ENCODE measurements at places on chromosomes 16 and 17. TPM values are rescaled to one million over a fixed set of nuclear protein-coding genes. Genes with fewer than 3 reads are reported as not detected.

The DOK4 gene
- 36.5 TPM for total RNA-seq

The PARN gene
- 29.8 TPM for total RNA-seq

The MMP25 gene
- 0.06 TPM for total RNA-seq

GRCh38 chr16:69119536-69119935 is 12.9 kb downstream of the CHTF8 start:
- DNase-seq: no peak

- peak; percentile 49 for DNase-seq
Measured at GRCh38 chr17:29569245-29569950, 897 bp downstream of the TP53I13 start.

Data from LHCN-M2 (cell line).